SJCRH30 (cell line): ENCODE measurements at places on chromosomes 3 and 15.

- DNase-seq = no peak
Measured at GRCh38 chr3:129014148-129014547, 13.0 kb downstream of the EFCC1 start.

DNA sequence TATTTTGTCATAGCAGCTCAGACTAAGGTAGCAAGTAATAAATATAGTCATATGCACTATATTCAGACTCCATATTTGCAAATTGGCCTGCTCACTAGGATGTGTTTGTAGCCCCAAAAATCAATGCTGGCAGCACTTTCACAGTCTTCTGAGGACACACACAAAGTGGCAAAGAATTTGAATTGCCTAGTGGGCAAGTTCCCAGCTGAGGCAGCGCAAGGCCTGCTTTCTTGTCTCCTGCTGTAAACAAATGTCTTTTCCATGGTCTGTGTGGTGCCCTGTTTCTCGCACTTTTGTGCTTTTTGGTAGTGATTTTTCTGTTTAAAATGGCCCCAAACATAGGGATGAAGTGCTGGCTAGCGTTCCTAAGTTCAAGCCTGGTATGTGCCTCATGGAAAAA is 416.0 kb downstream of the OCA2 start:
- no peak for DNase-seq

DNA sequence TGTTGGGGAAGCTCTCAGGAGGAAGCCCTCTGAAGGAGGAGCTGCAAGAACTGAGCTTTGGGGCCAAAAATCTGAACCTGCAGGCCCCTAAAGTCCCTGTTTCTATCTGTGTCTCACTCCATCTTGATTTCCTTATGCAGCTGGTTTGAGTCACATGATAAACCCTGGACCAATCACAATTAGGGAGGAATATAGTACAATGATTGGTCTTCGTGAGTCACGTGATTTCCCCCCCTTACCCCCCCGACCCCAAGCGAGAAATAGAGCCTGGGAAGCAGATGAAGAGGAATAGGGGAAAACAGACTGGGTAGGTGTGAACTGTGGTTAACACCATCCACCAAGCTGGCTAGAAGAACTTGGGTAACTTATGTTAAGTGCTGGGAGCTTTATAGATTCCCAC is 12.9 kb downstream of the CRABP1 start:
- DNase-seq = peak; percentile 33

GRCh38 chr3:12655701-12656100 is 8.2 kb downstream of the RAF1 start:
- no peak for DNase-seq

GRCh38 chr3:5540532-5540931 is 353.0 kb downstream of the EDEM1 start:
- no peak for DNase-seq

DNA sequence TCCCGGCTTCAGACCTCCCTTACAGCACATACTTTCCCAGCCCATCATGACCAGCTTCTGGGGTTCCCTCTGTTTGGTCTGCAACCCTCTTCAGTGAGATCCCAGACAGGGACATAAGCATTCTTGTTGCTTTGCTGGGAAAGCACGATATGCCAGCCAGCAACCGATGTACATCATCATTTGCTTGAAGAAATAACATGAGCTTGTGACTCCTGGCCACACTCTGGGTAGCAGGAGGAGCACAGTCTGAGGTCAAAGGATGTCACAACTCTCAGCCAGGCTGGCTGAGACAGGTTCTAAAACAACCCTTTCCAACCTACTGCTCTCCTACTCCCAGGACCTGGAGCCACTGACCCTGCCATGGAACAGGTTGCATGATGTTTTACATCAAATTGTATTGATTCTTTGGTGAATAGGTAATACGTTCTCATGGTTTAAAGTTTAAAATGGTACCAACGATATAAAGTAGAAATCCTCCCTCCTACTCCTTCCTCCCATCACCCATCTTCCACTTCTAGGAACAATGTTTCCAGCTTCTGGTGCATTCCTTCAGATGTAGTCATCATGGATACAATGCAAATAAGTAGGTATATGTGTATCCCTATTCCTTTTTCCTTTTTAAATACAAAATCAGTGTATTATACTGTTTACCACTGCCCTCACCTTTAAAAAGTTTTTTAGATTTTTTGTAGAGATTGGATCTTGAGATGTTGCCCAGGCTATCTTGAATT is 190.3 kb downstream of the OPA1 start:
- no peak for DNase-seq

GRCh38 chr3:52395503-52395865 is 49.4 kb downstream of the SEMA3G start:
- DNase-seq = no peak

DNA sequence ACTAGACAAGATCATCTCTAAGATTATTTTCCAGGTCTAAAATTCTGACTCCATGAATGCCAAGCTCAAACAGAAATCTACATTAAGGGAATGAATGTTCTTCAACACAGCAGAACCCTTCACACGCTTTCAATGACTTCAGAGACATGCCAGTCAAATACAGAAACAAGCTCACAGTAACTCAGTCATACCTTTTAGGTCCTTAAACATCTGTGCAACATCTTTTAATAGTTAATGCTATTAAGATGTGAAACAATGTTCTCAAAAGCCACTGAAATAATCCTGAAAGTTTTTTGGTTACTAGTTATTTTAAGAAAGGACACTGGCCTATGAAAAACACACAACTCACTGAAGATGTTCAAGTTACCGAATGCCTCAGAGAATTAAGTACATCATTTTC is 2.5 kb downstream of the DLG1 start:
- DNase-seq = no peak

DNA sequence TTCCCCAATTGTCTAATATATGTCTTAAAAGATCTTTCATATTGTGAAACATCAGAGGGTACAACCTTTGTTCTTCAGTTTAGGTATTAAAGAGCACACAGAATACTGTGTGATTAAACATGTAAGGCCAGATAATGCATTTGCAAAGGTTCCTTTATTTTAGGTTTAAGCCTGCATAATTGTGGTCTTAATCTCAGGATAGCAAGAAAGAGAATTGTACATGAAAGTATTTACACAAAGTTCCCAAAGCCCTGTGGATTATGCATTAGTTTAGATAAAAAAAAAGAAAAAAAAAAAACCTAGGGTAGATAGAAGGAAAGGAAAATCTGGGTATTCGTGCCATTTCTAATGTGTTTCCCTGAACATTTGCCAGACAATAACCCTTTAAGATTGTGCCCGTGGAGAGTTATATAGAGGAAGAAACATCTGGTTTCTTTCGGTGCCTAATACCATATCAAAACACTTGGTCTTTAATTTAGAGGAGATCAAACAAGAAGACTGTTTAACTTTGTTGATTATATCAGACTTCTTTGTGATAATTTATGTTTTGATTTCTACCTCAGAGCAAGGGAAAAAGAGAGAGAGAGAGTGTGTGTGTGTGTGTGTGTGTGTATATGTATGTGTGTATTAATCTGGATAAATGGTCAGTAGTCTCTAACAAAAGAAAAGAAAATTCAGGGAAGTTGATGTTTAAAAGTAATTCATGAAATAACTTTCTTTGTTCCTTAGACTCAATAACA is 139.6 kb upstream of the CGNL1 start:
- no peak for DNase-seq

DNA sequence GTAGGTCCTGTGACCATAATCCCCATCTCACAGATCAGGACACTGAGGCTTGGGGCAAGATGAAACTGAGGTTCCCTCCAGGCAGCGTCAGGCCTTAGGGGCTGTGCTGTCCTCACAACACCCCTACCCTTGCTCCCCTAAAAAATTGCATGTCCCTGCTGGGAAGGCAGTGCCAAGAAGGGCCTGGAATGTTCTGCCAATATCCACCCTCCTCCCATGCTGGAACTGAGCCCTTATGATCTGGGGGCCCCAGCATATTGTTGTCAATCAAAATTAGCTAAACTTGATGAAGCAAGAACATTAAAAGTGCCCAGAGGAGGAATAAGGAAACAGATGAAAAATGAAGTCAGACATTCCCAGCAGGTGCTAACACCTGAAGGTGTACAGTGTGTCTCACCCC is 13.4 kb upstream of the RTP3 start:
- no peak for DNase-seq

GRCh38 chr3:47669026-47669749 is 90.5 kb upstream of the CSPG5 start:
- DNase-seq = no peak

GRCh38 chr3:170531657-170532335 is 54.1 kb downstream of the SLC7A14 start:
- DNase-seq = no peak

GRCh38 chr3:148077318-148077923 is 620.3 kb upstream of the AGTR1 start:
- no peak for DNase-seq

DNA sequence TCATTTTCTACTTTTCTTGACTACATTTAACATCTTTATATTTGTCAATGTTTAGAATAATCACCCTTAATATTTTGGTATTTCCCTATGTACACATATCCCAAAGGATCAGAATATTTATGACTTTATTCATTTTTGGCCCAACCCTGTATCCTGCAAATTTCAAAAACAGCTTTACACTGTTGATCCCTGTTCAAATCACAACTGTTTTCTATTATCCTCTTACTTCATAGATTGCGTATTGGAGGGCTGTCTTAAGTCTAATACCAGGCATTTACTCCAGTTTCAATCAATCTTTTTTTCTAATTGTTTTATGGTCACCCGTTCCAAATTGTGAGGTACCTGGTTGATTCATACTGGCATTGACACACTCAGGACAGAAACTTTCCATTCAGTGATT is 107.9 kb downstream of the RPL22L1 start:
- no peak for DNase-seq

DNA sequence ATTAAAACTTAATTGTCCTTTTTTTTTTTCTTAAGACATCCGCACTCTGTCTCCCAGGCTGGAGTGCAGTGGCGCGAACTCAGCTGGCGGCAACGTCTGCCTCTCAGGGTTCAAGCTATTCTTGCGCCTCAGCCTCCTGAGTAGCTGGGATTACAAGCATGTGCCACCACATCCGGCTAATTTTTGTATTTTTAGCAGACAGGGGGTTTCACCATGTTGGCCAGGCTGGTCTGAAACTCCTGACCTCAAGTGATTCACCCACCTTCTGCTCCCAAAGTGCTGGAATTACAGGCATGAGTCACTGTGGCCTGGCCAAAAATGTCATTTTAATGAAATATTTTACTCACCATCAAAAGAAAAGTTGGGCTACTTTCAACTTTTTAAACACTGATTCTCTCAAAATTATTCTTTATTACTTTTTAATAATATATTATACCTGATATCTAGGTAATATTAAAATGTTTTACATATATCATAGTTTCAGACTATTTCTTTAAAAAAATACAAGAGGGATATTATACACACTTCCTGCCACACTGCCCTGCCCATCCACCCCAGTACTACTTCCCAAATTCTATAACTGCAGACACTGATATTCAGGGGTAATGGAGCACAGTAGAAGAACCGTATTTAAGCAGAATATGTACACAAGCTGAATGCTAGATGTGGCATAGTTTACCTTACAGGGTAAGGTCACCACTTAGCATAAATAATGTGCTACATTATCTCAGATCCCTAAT is 723.9 kb upstream of the ZNF385D start:
- DNase-seq = peak; percentile 63

GRCh38 chr3:102163818-102164154 is 271.0 kb upstream of the ZPLD1 start:
- no peak for DNase-seq

- no peak for DNase-seq
Measured at GRCh38 chr3:149363053-149363452, 14.4 kb downstream of the TM4SF1 start.

- no peak for DNase-seq
Measured at GRCh38 chr3:111882194-111882593, 23.1 kb downstream of the PHLDB2 start.

- no peak for DNase-seq
Measured at GRCh38 chr3:112121577-112122547, 11.2 kb downstream of the GCSAM start.

DNA sequence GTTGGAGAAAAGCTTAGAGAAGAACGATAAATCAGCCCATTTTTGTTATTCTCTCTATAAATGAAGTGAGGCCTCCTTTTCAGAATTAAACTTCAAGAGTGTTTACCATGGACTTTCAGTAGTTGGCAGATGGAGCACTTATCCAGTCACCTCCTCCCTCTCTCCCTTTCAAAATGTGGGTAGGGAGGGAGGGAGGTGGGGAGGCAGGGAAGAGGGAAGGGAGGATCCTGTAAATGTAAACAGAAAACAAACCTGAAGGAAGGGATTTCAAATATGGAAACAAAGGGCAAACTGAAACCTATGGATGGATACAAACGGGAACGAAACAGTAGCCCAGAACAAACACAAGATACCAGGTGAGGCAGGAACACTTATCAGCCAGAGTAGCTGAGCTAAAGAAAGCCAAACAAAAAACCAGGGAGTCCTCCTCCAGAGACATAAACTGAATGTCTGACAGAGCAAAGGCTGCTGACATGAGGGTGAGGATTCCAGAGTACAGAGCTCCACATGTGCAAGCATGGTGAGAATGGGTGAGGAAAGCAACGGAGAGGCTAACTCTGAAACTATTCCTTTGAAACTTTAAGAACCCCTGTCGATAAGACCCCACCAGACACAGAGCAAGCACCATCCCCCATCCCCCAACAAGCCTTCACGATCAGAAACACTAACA is 41.0 kb upstream of the GP5 start:
- DNase-seq = no peak

GRCh38 chr3:42067326-42067725 is 23.8 kb upstream of the TRAK1 start:
- DNase-seq = no peak

DNA sequence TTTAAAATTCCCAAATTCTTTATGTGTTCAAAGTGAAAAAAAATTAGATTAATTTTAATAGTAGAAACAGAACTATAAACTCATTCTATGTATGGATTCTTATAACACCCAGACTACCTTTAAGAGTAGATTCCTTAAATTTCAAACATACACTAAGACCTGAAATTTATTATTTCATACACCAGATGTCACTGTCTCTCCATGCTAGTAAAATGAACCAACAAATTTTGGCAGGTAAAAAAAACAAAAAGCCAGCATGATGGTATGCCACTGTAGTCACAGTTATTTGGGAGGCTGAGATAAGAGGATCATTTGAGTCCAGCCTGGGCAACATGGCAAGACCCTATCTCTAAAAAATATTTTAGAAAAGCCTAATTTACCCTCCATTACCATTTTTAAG is 461.3 kb upstream of the NAALADL2 start:
- peak; percentile 49 for DNase-seq

GRCh38 chr3:9349321-9350117 is 13.3 kb upstream of the THUMPD3 start:
- peak; percentile 90 for DNase-seq

DNA sequence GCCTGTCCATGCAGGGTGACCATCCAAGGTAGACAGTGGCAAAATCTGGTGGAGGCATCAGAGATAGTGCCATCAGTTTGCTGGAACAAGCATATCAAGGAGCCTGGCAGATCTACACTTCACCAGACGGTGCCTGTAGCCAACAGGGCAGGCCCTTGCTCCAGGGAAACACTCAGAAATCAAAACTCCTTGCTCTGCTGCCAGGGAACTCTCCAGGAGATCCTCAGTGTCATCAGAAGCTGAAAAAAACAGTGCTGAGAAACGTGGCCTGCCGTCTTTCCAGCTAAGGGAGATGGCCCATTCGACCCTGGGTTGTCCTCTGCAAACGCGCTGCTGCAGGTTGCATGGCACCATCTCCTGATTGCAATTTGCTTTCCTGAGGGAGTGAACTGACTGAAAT is 30.5 kb upstream of the ATP13A3 start:
- no peak for DNase-seq
